Endothelial cell of umbilical vein (primary cell): ENCODE measurements at places on chromosomes 13 and 19.

DNA sequence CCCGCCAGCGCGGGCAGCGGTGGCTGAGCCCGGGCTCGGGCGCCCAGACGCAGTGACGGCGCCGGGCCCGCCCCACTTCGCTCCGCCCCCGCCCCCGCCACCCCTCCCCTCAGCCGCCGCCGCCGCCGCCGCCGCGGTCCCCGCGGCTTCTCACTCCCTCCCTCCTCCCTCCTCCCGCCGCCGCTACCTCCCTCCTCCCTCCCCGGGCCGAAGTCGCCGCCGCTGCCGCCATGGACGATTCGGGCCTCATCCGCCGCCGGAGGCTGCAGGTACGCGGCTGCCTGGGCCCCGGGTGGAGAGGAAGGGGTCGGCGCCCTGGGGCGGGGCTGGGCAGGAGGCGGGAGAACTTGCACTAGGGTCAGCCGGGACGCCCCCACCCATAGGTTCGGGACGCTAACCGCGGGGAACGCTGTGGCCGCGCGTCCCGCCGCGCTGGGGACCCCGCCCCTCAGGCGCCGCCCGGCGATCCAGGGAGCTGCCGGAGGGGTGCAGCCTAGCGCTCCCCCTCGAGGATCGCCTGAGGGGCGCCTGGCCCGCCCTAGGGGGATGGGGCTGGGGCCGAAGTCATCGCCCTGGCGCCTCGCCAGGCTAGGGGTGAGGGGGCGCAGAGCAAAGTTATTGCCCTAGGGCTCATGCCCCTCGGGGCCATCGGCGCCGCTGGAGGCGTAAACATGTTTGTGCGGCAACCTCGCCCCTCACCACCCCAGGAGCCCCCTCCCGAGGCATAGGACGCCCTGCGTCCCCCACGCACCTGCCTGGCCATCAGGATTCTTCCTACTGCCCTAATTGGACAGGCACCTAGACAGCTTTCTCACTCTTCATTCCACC is 427 bp downstream of the RTBDN start:
- no peak for DNase-seq

- no peak for DNase-seq
These were observed 16.8 kb downstream of the SLITRK1 start for GRCh38 chr13:83865161-83866137.

DNA sequence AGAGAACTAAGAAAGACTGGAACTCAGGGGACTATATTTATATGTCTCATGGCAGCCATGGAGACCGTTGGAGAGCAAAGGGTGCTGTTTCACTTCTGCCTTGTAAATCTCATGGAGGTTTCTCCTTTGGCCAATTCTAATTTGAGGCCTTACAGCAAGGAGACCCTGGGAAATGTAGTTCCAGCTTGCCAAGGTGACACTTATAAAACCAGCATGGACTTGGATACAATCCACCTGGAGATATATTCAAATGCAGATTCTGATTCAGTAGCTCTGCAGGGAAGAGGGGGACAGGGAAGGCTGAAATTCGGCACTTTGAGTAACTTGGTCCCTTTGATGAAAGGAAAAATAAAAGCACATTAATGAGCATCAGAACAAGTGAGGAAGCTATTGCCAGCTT is 90.0 kb downstream of the OXGR1 start:
- DNase-seq: no peak

DNA sequence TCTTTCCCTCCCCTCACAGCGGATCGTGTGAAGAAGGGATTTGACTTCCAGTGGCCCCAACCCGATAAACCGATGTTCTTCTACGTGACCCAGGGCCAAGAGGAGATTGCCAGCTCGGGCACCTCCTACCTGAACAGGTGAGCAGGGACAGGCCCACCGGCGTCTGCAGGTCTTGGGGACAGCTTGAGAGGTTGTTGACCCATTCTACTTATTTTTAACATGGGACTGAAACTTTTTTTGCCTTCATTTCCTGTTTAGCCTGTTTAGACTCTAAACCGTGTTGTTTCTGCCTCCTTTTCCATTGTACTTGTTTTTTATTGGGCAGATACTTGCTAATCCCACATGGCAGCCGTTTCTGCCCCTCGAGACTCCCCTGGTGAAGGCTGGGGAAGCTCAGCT is 28.5 kb downstream of the UPF1 start:
- DNase-seq: no peak

DNA sequence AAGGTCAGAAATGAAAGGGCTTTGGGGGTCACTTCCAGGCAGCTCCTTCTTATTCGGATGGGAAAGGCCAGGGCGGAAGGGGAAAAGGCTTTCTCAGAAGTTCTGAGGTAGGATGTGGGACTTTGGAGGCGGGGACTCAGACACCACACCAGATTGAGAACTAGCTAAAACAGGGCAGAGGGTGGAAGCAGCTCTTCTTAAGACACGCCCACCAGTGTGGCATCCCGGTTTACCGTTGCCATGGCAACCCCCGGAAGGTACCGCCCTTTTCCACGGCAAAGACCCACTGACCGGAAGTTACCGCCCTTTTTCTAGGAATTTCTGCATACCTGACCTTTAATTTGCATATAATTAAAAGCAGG is 3.8 kb upstream of the LILRA5 start:
- no peak for DNase-seq

- DNase-seq: peak; percentile 60
These were observed 3.7 kb upstream of the SPIB start for GRCh38 chr19:50414864-50415660.

- DNase-seq: no peak
These were observed 1581.9 kb downstream of the EFNB2 start for GRCh38 chr13:104953588-104953987.

DNA sequence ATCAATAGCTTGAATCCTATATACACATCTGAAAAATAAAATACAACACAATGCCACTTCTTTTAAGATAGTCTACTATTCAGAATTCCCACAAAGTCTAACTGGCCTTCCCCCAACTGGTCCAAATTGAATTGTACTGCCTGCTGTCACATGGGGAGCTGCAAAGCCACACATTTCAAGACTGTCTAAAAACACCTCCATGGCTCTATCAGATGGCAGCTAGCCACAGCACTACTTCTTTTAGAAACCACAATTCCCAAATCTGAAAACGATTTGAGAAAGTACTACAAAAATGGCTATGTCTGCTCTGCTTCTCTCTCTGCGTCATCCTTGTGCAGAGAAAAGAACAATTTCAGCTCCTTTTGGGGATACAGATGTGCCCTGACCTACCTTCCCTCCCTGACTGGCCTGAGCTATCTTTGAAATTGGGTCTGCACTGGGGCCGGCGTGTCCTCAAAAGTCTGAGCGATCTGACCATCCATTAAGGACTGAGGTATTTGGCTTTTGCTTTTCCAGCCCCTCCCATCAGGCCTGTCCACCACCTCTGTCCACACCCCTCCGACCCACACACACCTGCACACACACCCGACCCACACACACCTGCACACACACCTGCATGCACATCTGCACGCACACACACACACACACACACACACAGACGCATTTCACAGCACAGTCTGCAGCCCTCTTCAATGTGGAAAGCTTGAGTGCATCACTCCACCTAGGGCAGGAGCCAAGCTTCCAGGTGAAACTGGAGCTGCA is 68.6 kb upstream of the IPO5 start:
- DNase-seq: no peak

DNA sequence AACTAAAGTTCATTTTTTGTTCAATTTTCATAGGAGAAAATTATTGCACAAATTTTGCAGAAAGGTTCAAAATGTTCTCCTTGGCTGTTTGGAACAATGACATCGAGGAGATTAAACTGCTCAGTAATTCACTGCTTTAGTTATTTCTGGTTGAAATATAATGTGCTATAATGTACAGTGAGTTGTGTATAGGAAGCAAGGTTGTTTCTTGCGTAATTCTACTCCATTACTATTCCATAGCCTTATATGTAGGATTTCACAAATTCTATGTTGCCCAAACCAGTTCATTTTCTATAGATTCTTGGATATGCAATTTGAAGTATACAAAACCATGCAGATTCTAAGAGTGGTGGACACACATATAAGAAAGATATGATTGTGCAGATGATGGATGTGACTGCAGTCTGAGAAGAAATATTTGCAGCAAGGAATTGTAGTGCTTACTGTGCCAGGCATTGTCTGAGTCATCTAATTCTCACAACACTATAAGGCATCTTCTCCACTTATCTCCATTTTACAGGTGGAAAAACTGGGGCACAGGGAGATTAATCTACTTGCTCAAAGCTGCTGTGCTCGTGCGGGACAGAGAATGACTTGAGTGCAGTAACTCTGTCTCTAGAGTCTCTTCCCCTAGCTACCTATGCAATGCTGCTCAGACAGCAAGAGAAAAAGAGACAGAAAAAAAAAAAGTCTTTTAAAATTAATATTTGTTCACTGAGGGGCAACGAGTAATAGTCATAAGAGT is 515.5 kb downstream of the MYO16 start:
- no peak for DNase-seq

DNA sequence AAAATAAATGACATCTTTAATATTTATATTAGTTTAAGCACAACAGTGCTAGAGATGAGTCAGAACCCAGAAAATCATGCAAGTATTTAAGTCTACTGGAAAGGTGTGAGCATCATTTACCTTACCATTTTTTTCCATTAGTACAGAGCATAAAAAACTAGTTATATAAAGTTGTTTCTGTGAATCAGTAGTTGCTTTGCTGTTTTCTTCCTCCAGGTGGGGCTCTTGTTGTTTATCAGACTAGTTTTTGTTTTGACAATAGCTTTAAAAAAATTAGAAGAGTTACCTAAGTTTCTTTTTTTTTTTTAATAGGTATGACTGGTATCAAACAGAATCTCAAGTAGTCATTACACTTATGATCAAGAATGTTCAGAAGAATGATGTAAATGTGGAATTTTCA is 12.7 kb downstream of the SUGT1 start:
- peak; percentile 46 for DNase-seq

DNA sequence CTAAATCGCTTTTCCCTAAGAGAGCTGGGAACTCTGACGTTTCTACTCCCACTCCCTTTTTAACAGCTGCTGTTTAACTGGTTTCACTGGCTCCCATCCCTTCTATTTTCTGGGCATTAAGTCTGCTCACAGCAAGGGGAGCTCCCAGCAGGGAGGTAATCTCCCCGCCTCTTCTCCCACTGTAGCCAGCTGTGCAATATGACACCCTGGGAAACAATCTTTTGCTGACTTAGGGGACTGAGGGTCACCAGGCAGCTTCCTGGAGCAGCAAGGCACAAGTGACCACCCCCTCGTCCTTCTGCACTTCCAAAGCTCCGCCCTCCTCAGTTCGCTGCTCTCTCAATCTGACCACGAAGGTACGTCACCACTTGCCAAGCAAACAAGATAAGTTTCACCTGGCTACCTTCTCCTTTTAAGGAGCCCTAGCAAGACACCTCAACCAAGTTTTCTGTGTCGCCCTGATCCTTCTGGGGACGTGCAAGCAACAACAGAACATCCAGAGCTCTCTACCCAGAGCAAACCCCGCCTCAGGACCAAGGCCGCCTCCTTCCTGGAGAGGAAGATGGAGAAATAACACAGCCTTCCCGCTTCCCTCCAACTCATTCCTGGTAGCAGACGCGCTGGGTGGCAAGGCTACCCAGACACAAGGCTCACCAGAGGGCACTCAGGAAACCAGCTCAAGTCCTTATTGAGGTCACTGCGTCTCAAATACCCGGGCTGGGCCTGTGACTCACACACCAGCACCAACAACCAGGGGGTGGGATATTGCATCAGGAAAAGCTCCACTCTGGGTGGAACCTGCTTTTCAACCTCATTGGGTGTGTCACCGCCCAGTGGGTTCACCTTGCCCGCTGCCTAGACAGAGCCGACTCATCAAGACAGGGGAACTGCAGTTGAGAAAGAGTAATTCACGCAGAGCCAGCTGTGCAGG is 92.4 kb downstream of the STK24 start:
- peak; percentile 96 for DNase-seq

- DNase-seq: no peak
These were observed 101.3 kb downstream of the ARHGEF7 start for GRCh38 chr13:111216166-111216960.

DNA sequence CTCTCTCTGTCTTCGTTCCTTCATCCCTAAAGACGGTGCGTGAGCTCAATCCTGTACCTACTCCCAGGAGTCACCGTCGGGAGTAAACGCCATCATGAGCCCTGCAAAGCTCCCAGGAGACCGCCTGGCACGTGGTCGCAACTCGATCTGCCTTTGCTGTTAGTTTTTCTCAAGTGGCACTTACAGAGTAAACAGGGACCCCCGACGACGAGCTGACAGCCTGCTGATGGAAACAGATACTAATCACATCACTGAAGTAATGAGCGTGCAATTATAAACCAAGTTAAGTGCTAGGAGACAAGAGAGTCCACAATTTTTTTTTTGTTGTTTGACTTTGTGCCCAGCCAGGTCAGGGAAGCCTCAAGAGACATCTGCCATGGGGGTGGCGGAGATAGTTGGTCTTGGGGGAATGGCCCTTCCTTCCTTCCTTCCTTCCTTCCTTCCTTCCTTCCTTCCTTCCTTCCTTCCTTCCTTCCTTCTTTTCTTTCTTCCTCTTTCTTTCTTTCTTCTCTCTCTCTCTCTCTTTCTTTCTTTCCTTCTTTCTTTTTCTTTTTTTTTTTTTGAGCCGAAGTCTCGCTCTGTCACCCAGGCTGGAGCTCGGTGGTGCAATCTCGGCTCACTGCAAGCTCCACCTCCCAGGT is 23.6 kb downstream of the CACNG6 start:
- no peak for DNase-seq

DNA sequence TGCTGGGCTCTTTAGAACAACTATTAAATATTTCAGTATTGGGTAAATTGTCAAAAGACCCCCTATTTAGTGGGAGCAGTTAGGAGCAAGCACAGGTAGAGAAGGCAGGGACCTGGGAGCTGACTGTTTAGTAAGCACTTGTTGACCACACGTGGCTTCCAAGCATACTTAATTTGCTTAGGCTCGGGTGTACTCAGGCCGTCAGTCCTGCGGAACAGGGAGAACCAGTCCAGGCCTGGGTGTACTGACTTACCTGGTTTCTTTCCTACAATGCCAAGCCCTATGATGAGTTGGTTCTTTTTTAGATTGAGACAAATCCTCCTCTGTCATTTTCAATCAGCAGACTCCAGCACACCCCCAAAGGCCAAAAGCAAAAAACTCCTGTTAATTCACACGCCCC is 90.0 kb downstream of the WDFY2 start:
- DNase-seq: no peak

GRCh38 chr13:101916775-101917474 is 464.4 kb downstream of the ITGBL1 start:
- no peak for DNase-seq

GRCh38 chr19:46728693-46729339 is 11.9 kb upstream of the PRKD2 start:
- peak; percentile 88 for DNase-seq

DNA sequence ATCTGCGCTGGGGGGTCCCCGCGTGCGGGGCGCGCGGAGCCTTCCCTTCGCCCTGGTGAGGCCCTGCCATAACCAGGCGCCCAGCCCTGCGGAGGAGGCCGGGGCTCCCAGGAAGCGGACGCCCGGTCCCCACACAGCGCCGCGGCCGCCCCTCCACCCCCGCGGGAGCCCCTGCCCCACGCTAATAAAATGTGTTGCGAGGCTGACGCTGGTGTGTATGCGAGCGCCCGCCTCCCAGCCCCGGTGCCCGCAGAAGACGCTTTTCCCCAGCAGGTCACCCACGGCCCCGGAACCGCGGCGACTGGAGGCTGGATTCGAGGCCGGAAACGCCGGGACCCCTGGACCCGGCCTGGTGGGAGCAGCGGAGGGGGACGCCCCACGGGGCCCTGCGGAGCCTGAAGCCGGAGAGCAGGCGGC is 12.1 kb upstream of the CDC34 start:
- DNase-seq: no peak

- no peak for DNase-seq
These were observed 10.3 kb upstream of the FUT5 start for GRCh38 chr19:5880604-5881078.

GRCh38 chr13:23570099-23570920 is at the start of gene TNFRSF19:
TNFRSF19 (plus strand) TSS chr13:23570412; CDS start chr13:23590184, 19,772 bp downstream.
- DNase-seq: peak; percentile 8
